Activated B cell treated with CpG ODN at 0.5 μM for 24 hours (primary cell): ENCODE measurements at places on chromosomes 4 and X.

DNA sequence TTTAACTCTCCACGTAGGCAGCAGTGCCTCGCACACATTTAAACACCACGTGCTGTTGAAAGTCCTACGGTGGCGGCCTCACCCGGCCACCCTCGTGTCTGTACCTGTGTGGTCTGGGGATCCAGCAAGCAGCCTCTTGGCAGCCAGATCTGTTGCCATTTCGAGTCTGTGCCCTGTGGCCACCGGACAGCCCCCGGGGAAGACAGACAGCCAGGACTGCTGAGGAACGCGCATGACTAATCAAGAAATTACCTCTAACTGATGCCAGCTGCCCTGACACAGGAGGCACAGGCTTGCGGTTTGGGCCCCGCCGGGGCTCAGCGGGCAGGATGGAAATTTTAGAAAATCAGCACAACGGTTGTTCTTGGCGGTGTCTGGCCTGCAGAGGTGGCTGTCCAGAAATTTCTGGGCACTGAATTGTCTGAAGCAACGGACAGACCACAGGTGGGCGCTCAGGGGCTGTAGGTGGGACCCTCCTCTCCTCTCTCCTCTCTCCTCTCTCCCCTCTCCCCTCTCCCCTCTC is 15.6 kb upstream of the ASMTL start:
- peak; percentile 71 for DNase-seq

DNA sequence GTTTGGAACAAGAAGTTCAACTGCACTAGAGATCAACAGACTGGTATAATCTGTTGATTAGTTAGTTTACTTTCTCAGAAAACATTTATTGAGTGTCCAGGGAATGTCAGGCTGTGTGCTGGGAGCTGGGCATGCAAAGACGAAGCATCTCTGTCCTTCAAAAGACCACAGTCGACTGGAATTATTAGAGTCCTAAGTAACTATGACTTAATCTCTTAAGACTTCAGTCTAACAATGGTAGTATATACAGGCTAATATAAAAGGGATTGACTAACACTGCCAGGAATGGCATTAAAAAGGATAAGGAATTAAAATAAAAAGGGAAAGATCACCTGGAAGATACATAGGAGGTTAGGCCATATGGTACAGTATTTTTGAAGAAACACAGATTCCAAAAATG is 128.7 kb downstream of the WDFY3 start:
- DNase-seq: no peak

- DNase-seq: no peak
Measured at GRCh38 chr4:99835942-99836341, 19.3 kb downstream of the DAPP1 start.

GRCh38 chrX:25343060-25343459 is 327.3 kb upstream of the ARX start:
- no peak for DNase-seq

DNA sequence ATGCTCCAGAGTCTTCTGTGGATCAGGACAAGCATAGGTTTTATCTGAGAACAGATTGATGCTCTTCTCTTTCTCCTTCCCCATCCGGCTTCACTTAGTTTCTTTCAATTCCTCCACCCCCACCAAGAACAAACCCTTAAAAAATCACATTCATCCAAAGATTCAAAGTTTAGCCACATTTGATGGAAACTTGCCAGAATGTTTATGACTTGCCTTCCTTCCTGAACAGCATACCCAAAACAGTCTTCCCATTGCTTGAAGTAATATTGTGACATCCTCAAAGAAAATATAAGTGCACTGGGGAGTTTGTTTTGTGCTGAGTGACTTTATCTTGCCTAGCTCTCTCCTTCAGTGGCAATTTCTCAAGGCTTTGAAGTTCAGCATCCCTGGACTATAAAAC is 83.0 kb downstream of the MAGEB17 start:
- no peak for DNase-seq

DNA sequence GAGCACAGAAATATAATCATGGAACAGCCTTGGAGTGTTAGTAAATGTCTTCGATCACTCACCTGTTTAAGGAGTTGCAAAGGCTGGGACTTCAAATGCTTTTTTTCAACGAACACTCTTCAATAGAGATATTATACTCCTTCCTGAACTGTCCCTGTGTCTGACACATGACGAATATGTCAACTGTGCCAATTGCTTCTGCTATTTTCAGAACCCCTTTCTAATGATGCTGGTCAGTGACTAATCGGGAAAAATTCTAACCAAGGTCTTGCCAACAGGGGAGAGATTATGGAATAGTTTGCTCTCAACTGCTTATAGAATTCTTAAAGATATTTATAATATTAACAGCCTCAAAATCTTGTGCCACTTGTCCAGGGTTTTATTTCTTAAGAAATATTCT is 8.5 kb upstream of the KLHL34 start:
- no peak for DNase-seq

DNA sequence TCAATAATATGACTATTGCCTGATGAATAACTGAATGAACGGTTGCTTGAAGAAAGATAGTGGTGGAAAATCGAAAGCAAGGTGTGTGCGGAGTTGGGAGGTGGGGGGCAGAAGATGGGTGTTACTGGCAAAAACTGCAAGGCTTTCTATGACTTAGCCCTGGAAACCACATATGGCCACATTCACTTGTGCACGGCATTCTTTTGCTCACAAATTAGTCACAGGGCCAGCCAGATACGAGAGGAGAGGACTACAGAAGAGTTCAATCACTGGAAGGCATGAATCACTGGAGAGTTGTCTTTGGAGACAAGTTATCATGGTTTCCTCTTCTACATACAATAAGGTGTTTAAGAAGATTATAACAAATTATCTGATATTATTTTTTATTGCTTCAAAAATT is 626.5 kb upstream of the CPEB2 start:
- DNase-seq: no peak

DNA sequence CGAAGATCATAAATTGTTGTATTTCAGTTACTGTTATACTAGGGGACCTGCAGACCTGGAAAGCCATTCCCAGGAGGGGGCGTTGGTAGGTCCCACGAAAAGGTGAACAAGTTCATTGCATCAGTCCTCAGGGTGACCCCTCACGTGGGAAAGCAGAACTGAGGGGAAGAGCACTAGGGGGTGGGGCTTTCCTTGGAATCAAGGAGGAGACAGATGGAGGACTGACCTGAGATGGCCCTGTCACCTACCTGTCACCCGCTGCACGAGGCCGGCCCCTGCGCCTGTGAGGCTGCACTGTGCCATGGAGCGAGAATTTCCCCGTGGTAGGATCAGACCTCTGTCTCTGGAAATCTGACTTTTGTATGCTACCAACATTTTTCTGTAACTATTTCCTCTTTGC is 41.8 kb upstream of the CLDN24 start:
- DNase-seq: no peak

GRCh38 chr4:44462259-44462658 is 13.7 kb upstream of the KCTD8 start:
- no peak for DNase-seq

DNA sequence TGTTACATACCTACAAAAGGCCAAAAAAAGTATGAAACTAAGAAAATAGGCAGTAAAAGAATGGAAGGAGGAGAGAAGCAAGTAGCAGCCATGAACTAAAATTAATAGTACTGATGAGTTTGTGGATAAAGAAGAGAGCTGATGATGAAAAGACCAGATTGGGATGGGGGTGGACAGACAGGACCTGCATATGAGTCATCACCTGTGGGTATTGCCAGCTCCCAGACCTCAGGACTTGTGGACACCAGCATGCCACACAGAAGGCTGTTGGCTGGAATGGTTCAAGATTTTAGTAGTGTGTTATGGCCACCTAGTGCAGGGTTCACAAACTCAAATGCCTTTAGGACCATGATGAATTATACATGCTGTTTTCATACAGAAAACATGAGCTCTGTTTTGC is 58.9 kb downstream of the ARX start:
- DNase-seq: no peak

DNA sequence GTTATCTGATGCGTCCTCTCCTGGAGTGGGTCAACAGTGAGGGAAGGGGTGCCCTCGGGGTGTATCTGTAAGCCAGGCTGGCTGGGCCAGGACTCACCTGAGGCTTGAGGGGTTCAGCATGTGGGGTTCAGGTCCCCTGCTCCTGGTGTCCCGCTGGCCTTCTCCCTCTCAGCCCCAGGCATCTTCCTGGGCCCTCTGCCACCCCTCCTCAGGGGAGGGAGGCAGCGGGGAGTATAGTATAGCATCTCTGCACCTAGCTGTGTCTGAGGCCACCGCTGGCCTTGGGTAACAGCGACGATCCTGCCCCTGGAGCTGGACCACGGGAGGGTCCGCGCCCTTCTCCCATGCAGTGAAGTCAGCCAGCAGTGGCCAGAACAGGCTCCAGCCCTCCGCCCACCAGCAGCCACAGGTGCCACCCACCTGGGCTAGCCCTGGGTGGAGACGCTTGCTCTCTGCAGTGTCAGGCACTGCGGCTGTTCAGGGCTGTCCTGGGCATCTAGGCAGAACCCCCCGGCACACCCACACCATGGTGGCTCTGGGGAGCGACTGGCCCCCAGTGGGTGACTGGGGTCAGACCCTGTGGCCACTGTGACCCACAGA is 110.7 kb upstream of the NKX1-1 start:
- DNase-seq: no peak

GRCh38 chr4:89595125-89595789 is 241.7 kb downstream of the SNCA start:
- no peak for DNase-seq
